ENCODE measurements at places on chromosomes 16 and 17. TPM values are rescaled to one million over a fixed set of nuclear protein-coding genes. Genes with fewer than 3 reads are reported as not detected.

- no peaks in the 10 kb centered on the region for H3K27me3 ChIP-seq
- peaks cover 8% of the 10 kb centered on the region for H3K36me3 ChIP-seq
- DNase-seq: no peak
- no peak overlapping the region for H3K4me3 ChIP-seq
Measured at GRCh38 chr16:23930791-23931190, 95.0 kb downstream of the PRKCB start.

CENPN gene
- total RNA-seq: 57.4 TPM

DNA sequence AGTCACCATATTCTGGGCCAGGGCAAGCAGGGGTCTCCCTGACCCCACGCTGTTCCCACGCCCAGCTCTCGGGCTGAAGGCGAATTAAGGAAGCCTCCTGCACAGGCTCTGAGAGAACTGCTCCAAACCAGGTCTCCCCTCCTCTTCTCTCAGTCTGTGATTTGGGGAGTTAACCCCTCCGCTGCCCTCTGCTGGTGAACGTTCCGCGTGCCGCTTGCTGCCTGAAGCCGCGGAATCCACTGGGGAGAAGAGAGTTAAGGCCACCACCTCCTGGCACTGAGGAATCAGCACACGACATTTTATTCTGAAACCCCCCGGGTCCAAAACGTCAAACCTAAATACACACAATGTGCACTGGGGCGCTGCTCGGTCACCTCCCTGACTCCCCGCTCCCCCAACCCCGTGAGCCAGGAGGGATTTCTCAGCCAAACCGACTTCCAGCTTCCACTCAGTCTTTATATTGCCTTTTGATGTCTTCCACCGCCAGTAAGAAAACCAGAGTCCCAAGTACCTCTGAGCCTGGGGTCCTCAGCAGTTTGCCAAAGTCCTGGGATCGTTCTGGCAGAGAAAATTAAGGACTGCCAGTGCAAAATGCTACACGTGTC, 54.4 kb upstream of the RCVRN start:
- H3K27me3 ChIP-seq: no peaks in the 10 kb centered on the region
- DNase-seq: no peak
- no peaks in the 10 kb centered on the region for H3K36me3 ChIP-seq
- no peak overlapping the region for H3K4me3 ChIP-seq

DNA sequence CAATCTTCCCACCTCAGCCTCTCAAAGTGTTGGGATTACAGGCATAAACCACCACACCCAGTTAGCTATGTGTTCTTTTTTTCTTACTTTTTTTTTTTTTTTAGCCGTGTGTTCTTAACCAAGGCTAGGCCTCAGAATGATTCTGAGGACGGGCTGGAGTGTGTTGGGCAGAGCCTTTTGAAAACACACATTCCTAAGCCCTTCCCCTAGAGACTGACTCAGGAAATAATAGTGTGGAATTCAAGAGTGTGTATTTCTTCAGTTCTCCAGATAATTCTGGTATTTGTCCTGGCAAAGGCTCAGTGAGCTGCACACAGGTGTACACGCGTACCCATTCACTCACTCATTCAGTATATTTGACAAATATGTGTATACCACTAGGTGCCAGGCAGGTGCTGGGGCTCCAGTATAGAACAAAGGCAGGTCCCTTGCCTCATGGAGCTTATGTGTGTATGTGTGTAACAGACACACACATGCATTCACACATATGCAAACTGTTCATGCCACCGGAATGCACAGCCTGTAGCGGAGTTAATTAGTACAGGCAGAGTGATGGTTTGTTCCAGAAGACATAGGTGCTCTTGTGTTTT, 19.4 kb upstream of the NFATC3 start:
- H3K27ac ChIP-seq: peak overlapping the region; percentile 28
- H3K36me3 ChIP-seq: peaks cover 66% of the 10 kb centered on the region
- no peaks in the 10 kb centered on the region for H3K27me3 ChIP-seq
- no peak overlapping the region for H3K4me3 ChIP-seq
- peaks cover 71% of the 10 kb centered on the region for H3K4me1 ChIP-seq

DNA sequence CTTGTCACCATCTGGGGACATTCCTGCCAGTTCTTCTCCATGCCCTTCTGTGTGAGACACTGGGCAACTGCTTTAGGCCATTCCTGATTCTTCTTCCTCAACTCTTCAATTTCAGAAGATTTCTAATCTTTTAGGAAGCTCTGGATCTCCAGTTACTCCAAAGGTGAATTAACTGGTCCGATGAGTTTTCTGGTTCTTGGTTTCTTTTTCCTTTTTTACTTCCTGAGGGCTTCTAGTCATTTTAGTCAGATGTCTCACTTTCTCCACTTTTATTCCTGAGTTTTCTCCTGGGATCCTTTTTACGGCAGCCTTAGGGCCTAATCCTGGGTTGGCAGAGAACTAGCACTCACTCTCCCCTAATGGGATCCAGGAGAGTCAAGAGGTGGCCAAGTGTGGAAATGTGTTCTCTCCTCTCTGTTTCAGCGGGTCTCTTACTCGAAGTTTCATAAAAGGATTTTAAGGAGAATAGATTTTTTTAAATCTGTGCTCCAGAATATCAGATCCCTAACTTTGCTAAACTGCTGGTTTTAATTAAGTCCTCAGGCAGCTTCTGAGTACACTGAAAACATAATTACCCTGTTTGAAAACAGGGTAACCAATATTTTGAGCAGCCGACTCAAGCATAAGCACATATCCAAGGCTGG, 107.6 kb downstream of the RMI2 start:
- no peaks in the 10 kb centered on the region for H3K4me1 ChIP-seq
- H3K27me3 ChIP-seq: peaks cover 6% of the 10 kb centered on the region
- no peak overlapping the region for H3K4me3 ChIP-seq
- H3K36me3 ChIP-seq: no peaks in the 10 kb centered on the region
- DNase-seq: no peak

GRCh38 chr16:55453909-55454308, 25.1 kb upstream of the MMP2 start:
- H3K27ac ChIP-seq: no peak overlapping the region
- DNase-seq: no peak
- no peak overlapping the region for H3K4me3 ChIP-seq

DNA sequence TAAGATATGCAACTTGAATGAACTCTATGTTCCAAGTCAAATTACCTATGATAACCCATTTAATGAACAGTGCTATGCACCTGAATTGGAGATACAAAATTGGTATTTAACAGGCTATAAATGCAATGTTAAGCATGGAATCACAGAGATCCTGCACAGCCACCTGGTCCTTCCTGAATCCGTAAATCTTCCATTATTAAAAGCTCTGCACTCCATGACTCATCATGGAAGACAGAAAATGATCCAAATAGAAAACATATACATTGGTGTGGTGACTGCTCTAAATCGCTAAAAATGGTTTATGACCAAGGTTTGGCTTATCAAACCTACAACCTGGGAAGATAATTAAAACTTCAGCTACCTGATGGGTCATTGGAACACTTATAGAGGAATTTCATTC, 45.3 kb downstream of the GLG1 start:
- peaks cover 12% of the 10 kb centered on the region for H3K36me3 ChIP-seq
- no peak for DNase-seq
- no peak overlapping the region for H3K27ac ChIP-seq
- H3K4me1 ChIP-seq: peaks cover 25% of the 10 kb centered on the region

GRCh38 chr17:45751466-45751865, 32.7 kb upstream of the CRHR1 start:
- DNase-seq: no peak
- peaks cover 5% of the 10 kb centered on the region for H3K27me3 ChIP-seq
- H3K36me3 ChIP-seq: no peaks in the 10 kb centered on the region
- H3K27ac ChIP-seq: no peak overlapping the region
- H3K4me1 ChIP-seq: no peaks in the 10 kb centered on the region

Measured in activated T-helper 2 cell treated with anti-CD3 and anti-CD28 coated beads, Interferon-gamma antibody, Interleukin-2, Interleukin-4, amounts not matched to agents 10 μg/mL and 5 μg/mL and 100 μg/mL, durations not matched to agents 14 hours and 24 hours and 36 hours (primary cell).